ENCODE measurements at places on chromosomes 7 and 10. TPM values are rescaled to one million over a fixed set of nuclear protein-coding genes. Genes with fewer than 3 reads are reported as not detected.

Gene LRMDA
- total RNA-seq: 0.12 TPM

Gene SLC29A4
- total RNA-seq: 4.1 TPM

Gene UBN2
- 2.8 TPM for total RNA-seq

Gene DYNC1I1
- total RNA-seq: not detected

Gene DYDC2
- not detected for total RNA-seq

Gene ARL5B
- total RNA-seq: 11.0 TPM
